ENCODE measurements at places on chromosomes 3 and 15. TPM values are rescaled to one million over a fixed set of nuclear protein-coding genes. Genes with fewer than 3 reads are reported as not detected.

DNA sequence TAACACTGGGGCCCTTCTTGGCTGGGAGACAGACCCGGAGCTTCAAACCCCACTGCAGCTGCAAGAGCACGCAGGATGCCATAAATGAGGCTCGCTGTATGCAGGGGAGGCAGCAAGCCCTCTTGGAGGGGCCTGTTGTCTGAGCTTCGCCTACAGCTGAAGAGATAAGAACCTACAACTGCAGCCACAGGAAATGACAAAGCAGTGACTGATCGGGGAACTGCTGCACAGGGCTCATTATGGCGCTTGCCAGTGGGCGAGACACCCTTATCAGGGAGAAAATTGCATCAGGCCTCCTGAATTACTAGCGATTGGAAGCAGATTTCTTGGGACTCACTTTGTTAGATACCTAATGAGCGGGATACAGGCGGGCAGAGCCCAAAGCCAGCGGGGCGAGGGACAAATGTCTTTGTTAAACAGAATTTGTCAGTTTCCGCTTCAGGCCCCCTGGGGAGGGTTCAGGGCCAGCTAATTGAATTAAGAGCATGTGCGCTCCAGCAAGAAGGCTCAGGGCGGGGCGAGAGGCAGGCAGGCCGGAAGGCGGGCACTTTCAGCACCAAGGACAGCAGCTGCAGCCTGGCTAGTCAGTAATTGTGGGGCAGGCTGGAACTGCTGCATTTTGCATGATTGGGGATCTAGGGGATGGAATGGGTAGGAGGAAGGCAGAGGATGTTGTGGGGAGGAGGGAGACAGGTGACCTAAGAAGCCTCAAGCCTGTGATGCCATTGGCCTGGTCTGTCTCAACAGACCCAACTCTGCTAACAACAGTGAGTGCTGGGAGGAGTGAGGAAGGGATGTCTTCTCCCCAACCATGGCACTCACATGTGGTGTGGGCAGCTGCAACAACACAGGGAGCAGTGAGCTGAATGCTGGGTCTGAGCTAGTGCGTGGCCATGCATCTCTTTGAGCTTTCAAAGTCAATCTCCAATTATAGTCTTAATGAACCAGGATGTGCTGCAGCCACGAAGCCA is 55.3 kb downstream of the CCDC33 start:
- no peaks in the 10 kb centered on the region for H3K27me3 ChIP-seq
- H3K27ac ChIP-seq, result no peak overlapping the region
- no peaks in the 10 kb centered on the region for H3K4me1 ChIP-seq
- H3K36me3 ChIP-seq, result no peaks in the 10 kb centered on the region

DNA sequence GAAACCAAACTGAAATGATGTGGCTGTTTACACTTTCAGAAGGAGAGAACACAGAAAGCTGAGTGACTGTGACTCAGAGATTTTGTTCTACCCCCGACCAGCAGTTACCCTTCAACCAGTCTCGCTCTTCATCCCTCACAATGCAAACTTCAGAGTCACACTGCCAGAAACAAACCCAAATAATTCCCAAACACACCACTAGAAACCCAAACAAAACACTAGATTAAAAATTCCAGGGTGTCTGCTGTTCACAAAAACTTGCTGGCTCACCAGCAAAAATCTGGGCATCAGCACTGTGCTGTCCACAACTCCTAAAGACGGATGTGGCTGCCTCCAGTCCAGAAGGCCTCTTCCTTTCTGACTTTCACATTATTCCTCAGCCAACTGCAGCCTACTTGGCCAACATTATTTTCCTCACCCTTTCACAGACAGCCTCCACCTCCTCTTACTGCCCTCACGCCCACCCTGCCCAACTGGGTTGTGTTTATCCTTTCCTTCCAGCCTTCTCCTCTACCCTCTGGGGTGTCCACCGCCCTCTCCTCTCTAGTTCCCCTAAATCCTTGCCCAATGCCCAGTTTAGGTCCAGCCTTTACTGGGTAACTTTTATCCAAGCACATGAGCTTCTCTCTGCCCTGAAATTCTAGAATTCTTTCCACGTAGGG is 71.4 kb downstream of the MECOM start:
- no peaks in the 10 kb centered on the region for H3K27me3 ChIP-seq
- DNase-seq, result no peak
- H3K36me3 ChIP-seq, result no peaks in the 10 kb centered on the region
- H3K4me1 ChIP-seq, result no peaks in the 10 kb centered on the region
- H3K27ac ChIP-seq, result no peak overlapping the region

GRCh38 chr3:86814321-86814720 is 176.6 kb downstream of the VGLL3 start:
- H3K36me3 ChIP-seq, result no peaks in the 10 kb centered on the region
- no peak for DNase-seq
- no peak overlapping the region for H3K27ac ChIP-seq
- H3K27me3 ChIP-seq, result no peaks in the 10 kb centered on the region
- H3K4me1 ChIP-seq, result no peaks in the 10 kb centered on the region

GRCh38 chr3:31581660-31582059 is 48.9 kb downstream of the STT3B start:
- no peak overlapping the region for H3K27ac ChIP-seq
- DNase-seq, result no peak
- no peaks in the 10 kb centered on the region for H3K36me3 ChIP-seq
- H3K4me1 ChIP-seq, result no peaks in the 10 kb centered on the region
- no peak overlapping the region for H3K4me3 ChIP-seq

DNA sequence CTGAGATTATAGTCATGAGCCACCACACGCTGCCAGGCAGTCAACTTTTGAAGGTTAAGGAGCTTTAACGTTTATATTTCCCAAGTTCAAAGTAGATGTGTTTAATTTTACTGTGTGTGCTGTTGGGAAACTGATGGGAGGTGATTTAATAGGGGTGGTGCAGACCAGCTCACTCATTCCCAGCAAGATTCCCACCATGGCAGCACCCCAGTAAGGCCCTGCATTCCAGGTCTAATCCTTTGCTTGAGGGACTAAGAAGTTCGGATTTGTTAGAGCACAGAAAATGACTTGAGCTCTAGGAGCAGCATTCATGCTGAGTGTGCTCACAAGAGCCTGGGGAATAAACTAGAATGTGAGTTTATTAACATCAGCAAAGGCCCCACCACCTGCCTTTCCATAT is 25.2 kb downstream of the TSEN2 start:
- H3K4me3 ChIP-seq, result no peak overlapping the region
- peaks cover 3% of the 10 kb centered on the region for H3K4me1 ChIP-seq
- DNase-seq, result no peak

Gene GNAT1
- not detected for total RNA-seq

GRCh38 chr3:56655709-56656108 is 27.4 kb downstream of the TASOR start:
- no peak for DNase-seq
- no peaks in the 10 kb centered on the region for H3K27me3 ChIP-seq
- H3K27ac ChIP-seq, result no peak overlapping the region
- H3K36me3 ChIP-seq, result no peaks in the 10 kb centered on the region
- no peak overlapping the region for H3K4me3 ChIP-seq
- H3K4me1 ChIP-seq, result no peaks in the 10 kb centered on the region

GRCh38 chr3:194107107-194107506 is 28.8 kb upstream of the HES1 start:
- H3K4me3 ChIP-seq, result no peak overlapping the region
- H3K4me1 ChIP-seq, result no peaks in the 10 kb centered on the region
- H3K36me3 ChIP-seq, result no peaks in the 10 kb centered on the region
